ENCODE measurements at places on chromosomes 5 and 9.

GRCh38 chr9:92404042-92404836 lies at the start of gene OGN:
OGN (minus strand) TSS chr9:92404578; CDS start chr9:92403407, 1,171 bp downstream.
- DNase-seq, result no peak

- DNase-seq, result no peak
These were observed 39.2 kb downstream of the EXOSC2 start for GRCh38 chr9:130732793-130733221.

DNA sequence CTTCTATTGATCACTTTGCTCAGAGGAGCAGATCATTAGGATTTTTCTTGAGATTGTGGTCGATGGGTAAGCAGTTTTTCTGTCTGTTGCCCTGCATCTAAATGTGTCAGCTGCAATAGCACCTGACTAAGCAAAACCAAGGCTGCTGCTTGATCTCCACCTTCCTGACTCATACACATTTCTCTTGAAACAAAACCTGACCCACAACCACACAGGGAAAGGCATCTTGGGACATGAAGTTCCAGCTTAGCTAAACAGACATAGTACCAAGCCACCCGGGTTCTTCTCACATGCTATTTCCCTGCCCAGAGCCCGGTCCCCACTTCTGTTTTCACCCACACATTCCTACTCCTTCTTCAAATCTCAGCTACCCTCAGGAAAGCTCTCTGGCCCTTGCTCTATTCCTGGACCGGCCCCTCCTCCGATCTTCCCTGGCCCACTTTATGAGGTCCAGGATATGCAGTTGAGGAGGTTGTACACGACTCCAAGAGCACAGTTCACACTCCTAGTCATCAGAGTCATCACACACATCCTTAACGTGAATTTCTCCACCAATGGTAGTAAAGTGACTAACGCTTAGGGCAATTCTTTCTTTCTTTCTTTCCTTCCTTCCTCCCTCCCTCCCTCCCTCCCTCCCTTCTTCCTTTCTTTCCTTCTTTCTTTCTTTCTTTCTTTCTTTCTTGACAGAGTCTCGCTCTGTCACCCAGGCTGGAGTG lies 16.0 kb upstream of the ZBTB43 start:
- DNase-seq, result no peak

DNA sequence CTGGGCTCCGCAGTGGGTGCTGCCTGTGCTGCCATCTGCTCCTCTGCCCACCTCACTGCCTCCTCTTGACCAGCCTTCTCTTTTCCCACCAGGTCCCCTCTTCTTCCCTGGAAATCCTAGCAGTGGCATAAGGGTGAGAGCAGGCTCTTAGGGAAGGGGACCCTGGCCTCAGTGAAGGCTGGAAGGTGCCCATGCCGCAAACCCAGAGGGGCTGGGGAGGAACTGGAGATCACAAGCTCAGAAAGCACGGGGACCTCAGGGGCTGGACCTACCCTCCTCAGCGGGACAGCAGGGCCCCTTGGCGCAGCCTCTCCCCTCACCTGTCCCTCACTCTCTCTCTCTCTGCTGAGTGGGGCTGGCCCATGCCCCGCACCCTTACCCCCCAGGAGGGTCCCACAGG lies 144.4 kb upstream of the IRX2 start:
- no peak for DNase-seq

- DNase-seq, result no peak
These were observed 104.1 kb upstream of the SPRY4 start for GRCh38 chr5:142428773-142429473.

GRCh38 chr9:91271156-91271555 lies 90.6 kb downstream of the AUH start:
- DNase-seq, result no peak

DNA sequence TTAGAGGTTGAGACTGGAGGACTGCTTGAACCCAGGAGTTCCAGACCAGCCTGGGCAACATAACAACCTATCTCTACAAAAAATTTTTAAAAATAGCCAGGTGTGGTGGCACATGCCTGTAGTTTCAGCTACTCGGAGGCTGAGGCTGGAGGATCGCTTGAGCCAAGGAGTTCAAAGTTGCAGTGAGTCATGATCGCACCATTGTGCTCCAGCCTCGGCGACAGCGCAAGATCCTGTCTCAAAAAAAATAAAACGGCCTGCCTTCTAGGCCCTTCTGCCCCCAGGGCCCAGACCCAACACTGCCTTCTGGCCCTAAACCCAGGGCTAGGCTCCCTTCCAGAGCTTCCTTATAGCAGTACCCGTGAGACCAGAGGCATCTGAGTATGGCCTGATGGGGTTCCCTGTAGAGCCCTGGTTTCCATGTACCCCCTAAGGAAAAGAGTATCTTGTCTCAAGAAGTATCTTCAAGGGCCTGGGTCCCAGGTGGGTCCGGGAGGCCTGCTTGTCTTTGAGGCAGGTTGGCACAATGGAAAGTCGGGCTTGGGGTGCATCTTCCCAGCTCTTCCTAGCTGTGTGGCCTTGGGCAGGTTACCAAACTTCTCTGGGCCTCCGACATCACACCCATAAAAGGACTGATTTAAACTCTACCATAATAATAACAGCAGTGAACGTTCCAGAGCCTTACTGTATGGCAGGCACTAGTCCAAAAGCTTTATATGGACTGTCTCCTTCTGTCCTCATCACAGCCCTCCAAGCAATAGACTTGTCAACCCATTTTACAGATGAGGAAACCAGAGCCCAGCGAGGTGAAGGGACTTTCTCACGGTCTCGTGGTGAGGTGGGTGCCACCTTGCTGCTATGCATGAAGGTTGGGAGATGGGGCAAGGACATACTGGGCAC lies 9.6 kb downstream of the LRRC8A start:
- DNase-seq, result no peak

GRCh38 chr5:154165886-154166285 lies 24.6 kb upstream of the GALNT10 start:
- no peak for DNase-seq

DNA sequence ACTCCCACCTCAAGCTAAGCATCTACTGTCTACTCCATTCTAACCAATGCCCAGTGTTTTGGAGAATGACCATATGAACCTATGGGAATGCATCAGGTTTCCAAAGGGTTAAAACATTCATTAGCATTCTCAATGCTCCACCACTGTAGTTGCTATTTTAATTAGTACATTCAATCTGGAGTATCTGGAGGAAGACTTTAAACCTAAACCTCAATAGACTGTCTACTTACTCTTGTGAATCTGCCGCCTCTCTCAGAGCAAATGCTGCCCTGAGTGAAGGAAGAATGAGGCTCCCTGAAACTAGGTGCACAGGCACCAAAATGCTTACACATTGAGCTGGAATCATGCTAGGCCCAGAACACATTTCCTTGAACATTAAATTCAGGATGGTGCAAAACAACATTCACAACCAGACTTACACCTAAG lies 2.0 kb downstream of the ENC1 start:
- DNase-seq, result no peak

- no peak for DNase-seq
These were observed 369.3 kb downstream of the BNC2 start for GRCh38 chr9:16501141-16501540.

DNA sequence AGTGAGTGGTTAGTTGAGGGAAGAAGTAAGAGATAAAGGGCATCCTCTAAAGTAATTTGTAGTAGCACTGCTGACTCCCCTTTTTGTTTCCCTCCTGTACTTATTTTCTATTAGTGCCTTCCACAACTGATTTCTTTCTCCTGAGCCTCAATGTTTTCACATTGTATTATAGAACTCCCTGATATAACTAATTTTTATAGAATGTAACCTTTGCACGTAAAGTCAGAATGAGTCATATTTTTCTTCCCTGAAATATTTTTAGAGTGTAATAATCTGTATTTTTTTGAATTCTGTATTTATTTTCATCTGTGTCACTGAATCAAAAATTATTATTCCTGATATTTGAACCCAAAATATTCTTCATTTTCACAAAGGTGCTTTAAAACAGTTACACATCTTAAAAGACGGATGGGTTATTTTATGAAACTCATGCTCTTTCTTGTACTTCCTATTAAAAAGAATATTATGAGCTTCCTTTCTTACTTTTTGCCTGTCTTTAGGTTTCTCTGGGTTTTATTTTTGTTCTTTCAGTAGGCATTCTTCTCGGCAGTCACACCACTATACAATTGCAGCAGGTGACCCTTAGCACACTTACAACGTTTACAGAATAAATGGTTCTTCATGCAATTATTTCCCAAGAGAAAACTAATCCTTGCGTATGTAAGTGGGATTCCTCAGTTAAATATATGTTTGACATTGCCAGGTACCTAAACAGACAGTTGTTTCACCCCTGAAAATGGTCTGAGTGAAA lies 30.5 kb upstream of the DMRTA1 start:
- no peak for DNase-seq

GRCh38 chr5:31811210-31811609 lies 172.3 kb downstream of the PDZD2 start:
- DNase-seq, result no peak

DNA sequence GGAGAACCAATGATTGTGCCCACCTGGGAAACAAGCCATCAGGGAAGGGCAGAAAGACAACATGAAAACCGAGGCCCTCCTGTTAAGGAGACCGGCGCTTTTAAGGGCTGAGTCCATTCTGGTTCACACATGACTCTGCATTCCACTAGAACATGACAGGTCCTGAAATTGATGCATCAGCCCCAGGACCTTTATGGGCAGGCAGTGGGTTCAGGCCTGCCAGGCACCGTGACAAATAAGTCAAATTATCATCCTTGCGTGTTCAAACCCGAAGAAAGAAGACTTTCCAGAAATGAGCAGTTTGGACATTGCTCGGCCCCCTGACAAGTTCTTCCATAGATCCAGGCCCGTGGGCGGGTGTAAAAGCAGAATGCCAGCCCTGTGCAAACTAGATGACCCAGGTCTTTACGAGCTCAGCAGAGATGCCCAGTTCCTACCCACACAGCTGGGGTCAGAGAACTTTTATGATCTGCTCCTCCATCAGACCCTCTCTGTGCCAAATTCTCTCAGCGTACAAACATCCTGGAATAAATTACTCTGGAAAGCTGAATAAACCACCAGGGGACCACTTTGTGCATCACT lies 295.5 kb upstream of the WWC1 start:
- DNase-seq, result no peak

GRCh38 chr5:31209334-31209733 lies 15.8 kb downstream of the CDH6 start:
- DNase-seq, result no peak

DNA sequence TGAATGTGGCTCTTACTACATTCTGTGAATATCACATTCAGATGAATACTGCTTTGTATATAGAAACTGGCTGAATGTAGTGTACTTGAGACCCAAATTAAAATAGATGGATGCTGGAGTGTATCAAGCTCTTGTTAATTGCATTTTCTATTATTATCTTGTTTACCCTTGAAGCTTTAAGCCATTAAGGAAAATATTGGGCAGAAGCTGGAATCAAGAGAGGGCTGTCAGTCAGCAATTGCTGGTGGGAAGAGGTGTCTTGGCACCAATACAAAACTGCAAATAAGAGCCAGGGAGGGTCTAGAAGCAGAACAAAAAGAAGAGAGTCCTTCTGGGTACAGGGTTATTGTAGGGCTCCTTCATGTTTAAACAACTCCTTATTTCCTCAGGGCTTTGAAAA lies 38.8 kb downstream of the MUSK start:
- DNase-seq, result no peak

GRCh38 chr9:133934482-133935232 lies 57.5 kb downstream of the VAV2 start:
- DNase-seq, result no peak

GRCh38 chr5:55520117-55520839 lies 14.5 kb downstream of the PLPP1 start:
- DNase-seq, result no peak

DNA sequence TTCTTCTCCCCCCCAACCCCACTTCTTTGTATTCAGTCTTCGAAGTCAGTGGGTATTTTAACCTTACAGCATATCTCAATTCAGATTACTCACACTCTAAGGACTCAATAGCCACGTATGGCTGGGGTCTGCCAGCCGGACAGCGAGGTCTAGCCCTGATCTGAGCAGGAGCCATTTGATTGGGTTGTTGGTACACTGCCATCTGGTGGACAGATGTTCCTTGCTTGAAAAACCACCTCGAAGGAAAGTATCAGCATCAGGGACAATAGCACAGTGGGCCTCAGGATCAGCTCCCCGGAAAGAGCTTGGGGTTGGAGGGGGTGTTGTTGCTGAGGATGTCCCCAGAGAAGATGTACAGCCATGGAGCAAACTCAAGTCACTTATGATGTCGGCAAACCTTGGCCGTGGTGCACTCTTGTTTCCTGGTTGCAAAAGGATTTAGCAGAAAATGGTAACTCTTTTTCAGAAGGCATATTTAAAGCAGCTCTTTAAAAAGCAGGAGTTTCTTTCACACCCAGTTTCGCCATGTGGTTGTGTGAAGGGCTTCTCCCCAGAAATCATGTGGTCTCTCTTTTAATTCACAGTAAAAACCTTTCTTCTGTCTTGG lies 31.7 kb upstream of the KCNMB1 start:
- DNase-seq, result peak; percentile 70

GRCh38 chr5:65774346-65774745 lies 52.3 kb downstream of the NLN start:
- no peak for DNase-seq

GRCh38 chr5:174775081-174775480 lies 50.7 kb downstream of the MSX2 start:
- no peak for DNase-seq

GRCh38 chr5:51188001-51188591 lies 195.2 kb upstream of the ISL1 start:
- DNase-seq, result no peak

GRCh38 chr5:96517295-96517694 lies 84.2 kb upstream of the PCSK1 start:
- DNase-seq, result no peak

DNA sequence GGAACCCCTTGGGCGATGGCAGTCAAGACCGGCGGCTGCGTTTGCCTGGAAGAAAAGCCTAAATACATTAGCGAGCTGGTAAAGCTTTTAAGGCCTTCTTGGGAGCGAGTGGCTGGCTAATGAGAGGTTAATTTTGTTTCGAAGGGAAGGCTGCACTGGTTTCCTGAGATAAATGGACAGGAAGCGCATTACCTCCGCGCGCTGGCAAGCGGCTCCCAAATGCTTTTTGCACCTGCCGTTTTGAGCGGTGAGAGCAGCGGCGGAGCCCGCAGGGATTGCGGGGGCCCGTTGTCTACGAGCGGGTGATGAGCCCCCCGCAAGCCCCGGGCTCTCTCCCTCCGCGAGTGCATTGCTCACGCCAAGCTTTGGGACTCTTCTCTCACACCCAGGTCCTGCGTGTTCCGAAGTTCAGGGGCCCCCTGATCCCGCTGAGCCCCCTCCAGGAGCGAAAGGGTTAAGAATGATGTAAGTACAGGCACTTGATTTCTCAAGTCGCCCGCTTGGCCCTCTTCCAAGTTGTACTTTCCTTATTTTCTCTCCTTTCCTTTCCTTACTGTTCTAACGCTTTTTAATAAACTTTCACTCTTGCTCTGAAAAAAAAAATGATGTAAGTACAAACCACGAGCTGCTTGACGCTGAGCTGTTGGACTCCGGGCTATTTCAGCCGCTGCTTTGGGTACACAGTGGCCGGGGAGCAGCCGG lies 3.1 kb upstream of the RGMB start:
- DNase-seq, result no peak

GRCh38 chr5:73629456-73629855 lies 3.5 kb downstream of the ARHGEF28 start:
- no peak for DNase-seq

DNA sequence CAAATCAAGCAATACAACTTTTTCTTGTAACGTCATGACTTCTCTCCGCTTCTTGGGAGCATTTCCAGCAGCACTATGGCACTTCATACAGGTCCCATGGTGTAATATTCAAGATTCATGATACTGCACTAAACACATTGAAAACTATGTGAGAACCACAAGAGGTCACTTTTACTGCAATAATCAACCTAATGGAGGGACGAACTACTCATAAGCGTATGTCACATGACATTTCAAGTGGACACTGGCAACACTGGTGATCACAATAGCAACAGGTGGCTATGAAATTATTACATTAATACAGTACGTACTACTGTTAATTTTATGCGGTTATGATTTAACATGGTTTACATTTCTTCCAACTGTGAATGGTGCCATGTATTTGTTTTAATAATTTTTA lies 78.6 kb upstream of the TBC1D9B start:
- DNase-seq, result no peak
